Activated CD4-positive, alpha-beta T cell treated with anti-CD3 and anti-CD28 coated beads, Interleukin-2, Interleukin-4, amounts not matched to agents 100 ng/mL and 50 ng/mL, durations not matched to agents 16 hours and 8 hours (primary cell): ENCODE measurements at places on chromosomes 3 and 15.
A peak's percentile ranks its signal among the peaks of the same experiment; 100 is the strongest.

DNA sequence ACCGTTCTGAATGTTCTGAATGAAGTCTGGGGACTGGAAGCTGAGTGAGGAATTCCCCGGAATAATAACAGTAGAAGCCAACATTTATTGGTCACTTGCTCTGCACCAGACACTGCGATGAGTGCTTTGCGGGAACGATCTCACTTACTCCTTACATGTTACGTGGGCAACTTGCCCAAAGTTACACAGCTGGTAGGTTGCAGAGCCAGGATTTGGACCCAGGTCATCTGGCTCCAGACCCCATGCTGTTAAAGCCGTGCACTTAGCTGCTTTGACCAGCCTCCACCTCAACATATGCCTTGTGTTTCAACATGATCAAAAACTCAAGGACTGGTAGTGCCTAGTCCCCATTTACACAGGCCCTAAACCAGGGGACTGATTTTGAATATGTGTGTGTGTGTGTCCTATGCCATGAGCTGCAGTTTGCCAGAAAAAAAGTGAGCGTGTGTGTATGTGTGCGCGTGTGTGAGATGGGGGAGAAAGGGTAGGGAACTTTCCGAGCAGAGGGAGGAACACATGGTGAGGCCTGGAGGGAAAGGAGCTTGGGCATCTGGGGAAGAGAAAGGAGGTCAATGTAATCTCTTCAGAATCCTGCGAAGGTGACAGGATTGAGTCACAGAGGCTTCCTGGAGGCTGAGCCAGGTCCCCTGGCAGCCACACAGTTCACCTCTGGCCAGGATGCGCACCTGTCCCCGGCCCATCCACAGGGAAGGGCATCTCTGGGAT is 28.9 kb downstream of the LINGO1 start:
- no peak for DNase-seq

- DNase-seq: no peak
Observed at GRCh38 chr15:48842501-48842900, 31.6 kb upstream of the CEP152 start.

DNA sequence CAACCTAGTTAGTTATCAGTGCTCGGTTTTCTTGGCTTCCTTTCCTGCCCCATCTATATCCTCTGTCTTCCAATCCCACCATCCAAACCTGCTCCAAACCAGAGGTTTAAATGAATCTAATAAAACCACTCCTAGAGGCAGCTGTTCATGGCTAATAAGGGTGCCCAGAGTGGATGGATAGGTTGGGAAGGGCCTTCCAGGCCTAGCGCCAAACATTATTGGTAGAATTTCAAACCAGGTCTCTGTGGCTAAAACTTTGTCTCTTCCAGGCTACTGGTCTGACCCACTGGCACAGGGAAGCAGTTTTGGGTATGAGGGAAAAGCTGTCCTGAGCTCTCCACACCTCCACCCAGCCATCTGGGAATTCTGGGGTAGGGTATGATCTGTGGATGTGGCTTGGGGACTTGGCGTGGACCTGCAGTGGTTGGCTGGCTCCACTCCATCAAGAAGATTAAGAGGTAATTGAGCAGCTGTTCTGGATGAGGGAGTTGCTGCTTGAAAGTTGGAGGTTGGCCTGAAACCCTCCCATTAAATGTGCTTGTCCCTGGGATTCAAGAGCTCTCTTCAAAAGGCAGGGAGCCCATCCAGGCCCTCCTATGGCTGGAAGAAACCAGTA is 29.3 kb upstream of the INSYN1 start:
- no peak for DNase-seq

GRCh38 chr3:64691051-64691450 is 3.3 kb upstream of the ADAMTS9 start:
- no peak for DNase-seq

- DNase-seq: no peak
Observed at GRCh38 chr3:136703429-136703828, 48.7 kb downstream of the STAG1 start.

- no peak for DNase-seq
Observed at GRCh38 chr3:23202203-23202920, 765 bp upstream of the UBE2E2 start.

DNA sequence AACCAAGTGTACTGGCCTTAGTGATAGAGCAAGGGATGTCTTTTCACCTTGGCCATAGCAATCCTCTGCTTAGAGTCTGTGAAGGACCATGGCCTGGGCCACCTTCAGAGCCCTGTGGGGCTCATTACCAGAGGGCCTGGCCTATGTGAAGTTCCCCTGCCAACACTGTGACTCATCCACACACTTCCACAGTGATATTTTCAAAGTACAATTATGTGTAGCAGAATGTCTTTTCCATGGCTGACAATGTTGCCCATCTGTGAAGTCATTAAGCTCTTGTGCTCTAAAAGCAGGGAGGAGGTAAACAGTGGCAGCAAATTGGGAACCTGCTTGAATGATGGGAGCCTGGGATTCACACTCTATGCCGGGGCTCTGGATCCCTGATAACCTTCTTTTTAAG is 12.2 kb upstream of the CACNA1D start:
- no peak for DNase-seq

DNA sequence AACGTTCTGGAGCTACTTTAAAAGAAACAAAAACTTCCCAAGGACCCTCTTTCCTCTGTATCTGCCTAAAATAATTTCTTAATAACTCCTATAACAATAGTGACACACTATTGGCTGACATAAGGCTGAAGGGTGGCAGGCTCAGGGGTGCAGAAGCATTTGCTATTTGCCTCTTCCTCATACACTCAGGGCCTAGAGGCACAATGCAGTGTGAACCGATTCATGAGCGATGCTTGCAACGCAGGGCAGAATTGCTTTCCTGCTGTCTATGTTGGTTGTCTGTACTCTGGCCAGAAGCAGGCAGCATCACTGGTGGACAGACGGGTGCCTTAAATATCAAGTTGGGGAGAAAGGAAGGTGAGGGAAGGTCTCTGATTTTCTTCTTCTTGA is 157.4 kb downstream of the AGBL1 start:
- no peak for DNase-seq

DNA sequence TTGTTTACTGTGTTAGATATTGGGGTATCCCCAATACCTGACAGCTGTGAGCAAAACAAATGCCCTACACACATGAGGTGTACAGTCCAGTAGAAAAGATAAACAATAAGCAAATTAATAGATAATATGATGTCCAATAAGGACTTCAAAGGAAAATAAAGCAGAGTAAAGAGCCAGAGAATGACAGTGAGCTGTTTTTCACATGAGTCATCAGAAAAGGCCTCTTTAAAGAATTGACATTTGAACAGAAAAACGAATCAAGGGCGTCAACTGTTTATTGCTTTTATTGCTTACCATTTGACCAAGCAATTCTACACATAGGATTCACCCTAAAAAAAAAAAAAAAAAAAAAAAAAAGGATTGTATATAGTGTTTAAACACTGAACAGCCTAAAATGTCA is 96.6 kb upstream of the FLNB start:
- DNase-seq: no peak

- no peak for DNase-seq
Observed at GRCh38 chr3:170419557-170420087, 954 bp downstream of the CLDN11 start.

DNA sequence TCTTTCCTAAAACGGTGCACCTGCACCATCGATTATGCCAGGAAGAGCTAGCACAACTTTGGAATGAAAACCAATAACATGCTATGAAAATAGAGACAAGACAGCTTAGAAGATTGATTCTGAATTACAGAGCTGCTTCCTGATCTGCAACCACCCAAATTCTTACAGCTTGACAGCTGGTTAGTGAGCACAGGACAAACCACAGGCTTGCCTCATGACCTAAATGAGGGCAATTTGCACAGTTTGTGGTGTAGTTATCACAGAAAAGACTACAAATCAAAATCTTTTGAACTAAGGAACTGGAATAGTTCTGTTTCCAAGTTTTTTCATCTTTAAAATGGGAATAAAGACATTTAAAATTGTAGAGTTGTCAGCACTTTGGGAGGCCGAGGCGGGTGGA is 533.5 kb downstream of the NAALADL2 start:
- no peak for DNase-seq

- no peak for DNase-seq
Observed at GRCh38 chr15:31037731-31038477, 46.5 kb upstream of the MTMR10 start.

GRCh38 chr3:138774529-138775253 is 60.0 kb downstream of the PIK3CB start:
- DNase-seq: peak; percentile 57

DNA sequence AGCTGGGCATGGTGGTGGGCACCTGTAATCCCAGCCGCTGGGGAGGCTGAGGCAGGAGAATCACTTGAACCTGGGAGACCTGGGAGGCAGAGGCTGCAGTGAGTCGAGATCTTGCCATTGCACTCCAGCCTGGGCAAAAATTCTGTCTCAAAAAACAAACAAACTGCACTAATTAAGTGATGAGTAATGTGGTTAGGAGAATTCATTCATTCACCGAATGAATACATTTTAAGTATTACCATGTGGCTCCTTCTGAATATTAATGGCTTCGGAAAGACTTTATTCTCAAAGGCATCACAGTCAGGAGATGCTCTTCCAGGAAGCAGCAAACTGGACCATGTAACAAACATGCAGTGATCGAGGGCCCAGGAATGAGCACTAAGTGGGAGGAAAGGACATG is 23.6 kb downstream of the SPTSSB start:
- no peak for DNase-seq

DNA sequence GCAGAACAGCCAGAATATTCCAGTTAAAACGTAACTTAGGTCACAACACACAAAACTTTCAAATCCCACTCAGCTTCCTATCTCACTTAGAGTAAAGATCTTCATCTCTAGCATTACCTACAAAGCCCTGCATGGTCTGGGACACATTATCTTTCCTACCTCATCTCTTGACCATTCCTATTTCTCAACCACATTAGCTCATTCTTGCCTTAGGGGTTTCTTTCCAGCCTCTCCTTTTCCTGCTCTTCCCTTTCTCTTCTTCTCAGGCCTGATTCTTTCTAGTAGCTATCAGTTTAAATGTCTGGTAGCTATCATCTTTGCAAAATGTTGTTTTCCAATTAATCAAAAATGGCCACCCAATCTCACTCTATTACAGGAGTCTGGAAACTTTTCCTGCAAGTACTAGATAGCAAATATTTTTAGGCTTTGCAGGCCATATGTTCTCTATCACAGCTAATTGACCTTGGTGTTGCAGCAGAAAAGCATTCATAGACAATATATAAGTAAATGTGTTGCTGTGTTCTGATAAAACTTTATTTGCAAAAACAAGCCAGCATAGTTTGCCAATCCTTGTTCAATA is 15.1 kb upstream of the CBLB start:
- DNase-seq: no peak

DNA sequence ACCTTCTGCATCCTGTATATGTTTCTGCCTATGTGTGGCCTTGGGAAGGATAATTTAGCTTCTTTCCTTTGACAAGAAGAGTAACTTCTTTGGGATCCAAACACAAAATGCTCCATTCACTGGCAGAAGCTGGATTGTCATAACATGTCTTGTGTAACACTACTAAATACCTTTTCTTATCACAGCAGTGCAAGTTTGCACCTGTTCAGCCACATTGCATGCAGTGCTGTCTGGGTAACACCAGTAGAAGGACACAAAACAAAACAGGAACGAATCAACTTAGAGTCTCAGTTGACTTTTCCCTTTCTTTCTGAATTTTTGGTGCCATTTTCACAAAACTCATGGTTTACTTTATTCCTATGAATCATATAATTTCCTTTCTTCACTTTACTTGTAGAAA is 43.6 kb upstream of the TNIK start:
- no peak for DNase-seq

DNA sequence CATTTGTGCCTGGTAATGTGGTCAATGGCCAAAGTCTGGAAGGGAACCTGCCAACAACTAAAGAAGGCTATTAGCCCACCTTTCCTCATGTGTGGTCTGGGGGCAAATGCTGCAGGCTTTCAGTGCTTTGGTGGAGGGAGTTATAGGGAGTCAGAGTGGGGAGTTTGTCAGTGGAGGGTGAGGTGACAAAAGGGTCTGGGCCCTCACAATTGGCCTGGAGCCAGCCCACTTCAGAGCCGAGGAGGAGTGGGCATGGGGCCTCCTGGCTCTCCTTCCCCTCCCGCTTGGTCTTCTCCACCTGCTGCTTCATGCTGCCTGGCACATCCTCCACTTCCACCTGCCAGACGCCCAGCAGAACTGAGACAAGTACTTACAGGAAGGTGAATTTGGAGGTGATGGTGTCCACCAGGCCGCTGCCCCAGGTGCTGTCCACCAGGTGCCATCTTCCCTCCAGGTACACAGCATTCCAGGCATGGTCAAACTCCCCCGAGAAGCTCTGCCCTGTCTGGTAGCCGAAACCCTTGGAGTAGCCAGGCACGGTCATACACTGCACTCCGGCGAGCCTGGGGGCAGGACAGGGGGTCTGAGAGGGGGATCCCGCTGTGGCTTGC is 40.9 kb downstream of the KY start:
- DNase-seq: no peak

DNA sequence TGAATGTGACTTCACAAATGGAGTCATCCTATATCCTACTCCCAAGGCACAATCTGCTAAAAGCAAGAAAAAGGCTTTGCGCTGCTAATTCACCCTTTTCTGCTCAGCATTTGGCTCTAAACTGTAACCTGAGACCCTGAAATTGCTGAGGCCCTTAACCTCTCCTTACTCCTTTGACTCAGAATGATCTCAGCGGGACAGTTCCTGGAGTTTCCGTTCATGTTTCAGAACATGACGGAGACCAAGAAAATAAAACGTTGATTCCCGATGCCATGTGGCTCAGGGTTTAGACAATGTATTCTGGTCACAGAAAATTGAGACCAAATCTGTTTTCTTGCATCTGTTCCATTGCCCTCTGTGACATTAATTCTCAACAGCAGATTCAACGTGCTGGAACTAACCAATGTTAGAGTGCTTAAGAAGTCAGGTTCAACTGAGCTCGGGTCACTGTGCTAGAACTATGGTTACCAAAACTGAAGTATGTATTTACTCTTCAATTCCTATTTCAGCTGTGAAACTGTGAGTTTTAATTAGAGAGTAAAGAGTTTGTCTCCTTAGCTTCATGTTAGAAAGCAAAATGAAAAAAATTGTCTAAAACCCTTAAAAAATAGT is 45.4 kb upstream of the TMC3 start:
- no peak for DNase-seq

GRCh38 chr3:74066456-74066855 is 441.7 kb upstream of the PDZRN3 start:
- DNase-seq: no peak

DNA sequence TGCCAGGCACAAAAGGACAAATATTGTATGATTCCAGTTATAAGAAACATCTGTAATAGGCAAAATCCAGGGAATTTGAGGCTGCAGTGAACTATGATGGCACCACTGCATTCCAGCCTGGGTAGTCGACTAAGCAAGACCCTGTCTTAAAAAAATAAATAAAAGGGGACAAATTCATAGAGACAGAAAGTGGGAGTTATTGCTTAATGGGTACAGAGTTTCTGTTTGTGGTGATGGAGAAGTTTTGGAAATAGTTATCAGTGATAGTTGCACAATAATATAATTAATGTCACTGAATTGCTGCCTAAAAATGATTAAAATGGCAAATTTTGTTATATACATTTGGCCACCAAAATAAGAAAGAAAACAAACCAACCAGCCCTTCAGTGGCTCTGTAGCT is 27.6 kb upstream of the CNBP start:
- no peak for DNase-seq
